ENCODE measurements at places on chromosomes 13 and 19. TPM values are rescaled to one million over a fixed set of nuclear protein-coding genes. Genes with fewer than 3 reads are reported as not detected.

The URAD gene
- polyA plus RNA-seq, result not detected

The IFNL1 gene
- not detected for polyA plus RNA-seq

The PODNL1 gene
- 36.8 TPM for polyA plus RNA-seq

The ALKBH6 gene
- polyA plus RNA-seq, result 29.2 TPM

The SLC8A2 gene
- 0.11 TPM for polyA plus RNA-seq

The CDX2 gene
- polyA plus RNA-seq, result not detected

The ATP4B gene
- polyA plus RNA-seq, result not detected

The GNA15 gene
- not detected for polyA plus RNA-seq

The LILRA1 gene
- not detected for polyA plus RNA-seq

The CLDND2 gene
- polyA plus RNA-seq, result 0.93 TPM

The APC2 gene
- polyA plus RNA-seq, result 0.11 TPM

The RASGRP4 gene
- polyA plus RNA-seq, result not detected

The DHDH gene
- not detected for polyA plus RNA-seq

The REEP6 gene
- polyA plus RNA-seq, result 4.0 TPM

The ZNF724 gene
- polyA plus RNA-seq, result 1.9 TPM

The LILRB1 gene
- polyA plus RNA-seq, result 0.06 TPM

The LILRA6 gene
- polyA plus RNA-seq, result not detected

The FAM83E gene
- not detected for polyA plus RNA-seq

The KLHL26 gene
- 2.8 TPM for polyA plus RNA-seq

The PEAK3 gene
- polyA plus RNA-seq, result not detected

The MEIS3 gene
- 17.6 TPM for polyA plus RNA-seq

The CEACAM4 gene
- not detected for polyA plus RNA-seq

The KL gene
- polyA plus RNA-seq, result 0.04 TPM

The SIAH3 gene
- polyA plus RNA-seq, result not detected
